ENCODE measurements at places on chromosomes 1 and 21.
A peak's percentile ranks its signal among the peaks of the same experiment; 100 is the strongest.

DNA sequence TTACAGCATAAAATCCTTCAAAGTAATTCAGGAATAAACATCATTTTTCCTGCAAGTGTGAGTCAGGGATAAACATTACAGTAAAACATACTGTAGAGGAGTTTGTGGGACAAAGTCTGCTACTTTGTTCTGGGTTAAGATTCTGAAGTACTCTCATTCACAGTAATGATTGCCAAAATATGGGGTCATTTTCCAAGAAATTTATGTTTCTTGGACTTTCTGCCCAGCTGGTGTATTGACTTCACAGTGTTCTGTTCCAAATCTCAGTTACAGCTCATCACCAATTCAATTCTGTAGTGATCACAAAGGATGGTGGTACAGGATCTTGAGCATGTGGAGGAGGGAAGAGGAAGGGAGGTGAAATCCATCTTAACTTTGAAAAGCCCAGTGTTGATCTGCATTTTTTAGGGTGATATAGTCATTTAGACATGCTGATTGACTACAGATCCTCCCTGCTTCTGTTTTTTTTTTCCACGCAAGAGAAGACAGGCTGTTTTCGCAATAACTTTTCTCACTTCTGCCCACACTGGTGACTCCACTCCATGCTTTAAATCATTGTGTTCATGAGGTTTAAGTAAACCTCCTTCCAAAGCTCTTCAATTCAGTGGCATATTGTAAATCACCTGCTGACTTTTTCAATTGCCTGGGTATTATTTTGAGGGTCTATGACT lies 60.4 kb upstream of the C1orf53 start:
- no peak for DNase-seq

DNA sequence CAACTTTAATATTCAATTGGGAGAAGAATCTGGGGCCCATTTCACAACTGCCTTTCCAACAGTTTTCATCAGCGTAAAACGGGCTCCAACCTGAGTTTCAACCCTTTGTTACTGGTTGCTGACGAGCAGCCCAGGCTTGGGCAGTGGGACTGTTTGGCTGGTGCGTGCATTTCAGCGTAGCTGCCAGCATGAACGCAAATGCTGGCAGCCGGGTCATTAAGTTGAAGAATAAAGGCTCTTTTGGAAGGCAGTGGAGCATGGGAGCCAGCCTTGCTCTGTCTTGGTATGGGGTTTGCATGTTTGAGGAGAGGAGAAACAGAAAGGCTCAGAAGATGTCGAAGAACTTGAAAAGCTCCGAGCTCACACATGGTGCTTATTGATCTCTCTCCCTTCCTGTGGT lies 40.7 kb downstream of the WDR3 start:
- no peak for DNase-seq

DNA sequence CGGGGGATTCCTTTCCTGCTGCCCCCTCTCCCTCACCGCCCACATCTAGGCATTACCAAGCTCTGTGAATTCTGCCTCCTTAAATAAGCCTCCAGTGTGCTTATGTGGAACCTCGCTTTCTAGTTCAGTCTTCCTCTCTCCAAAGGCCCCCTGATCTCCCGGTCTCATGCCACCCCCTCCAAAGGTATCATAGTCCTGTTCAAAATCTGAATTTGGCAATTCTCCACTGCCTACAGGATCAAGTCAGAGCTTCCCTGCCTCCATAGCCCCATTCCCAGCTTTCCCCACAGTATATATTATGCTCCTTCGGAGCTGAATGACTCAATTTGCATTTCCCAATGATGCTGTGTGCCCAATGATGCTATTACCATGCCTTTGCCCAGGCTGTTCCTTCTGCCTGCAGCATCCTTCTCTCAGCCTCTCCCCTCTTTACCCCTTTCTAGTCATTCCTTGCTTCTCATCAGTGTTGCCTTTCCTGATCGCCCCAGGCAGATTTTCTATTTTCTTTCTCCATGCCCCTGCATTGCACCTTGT lies 1.7 kb downstream of the AZIN2 start:
- no peak for DNase-seq

- DNase-seq = peak; percentile 35
Observed at GRCh38 chr1:110412576-110412975, 5.1 kb upstream of the LAMTOR5 start.

- DNase-seq = no peak
Observed at GRCh38 chr1:44512313-44512885, 107.3 kb downstream of the RNF220 start.

DNA sequence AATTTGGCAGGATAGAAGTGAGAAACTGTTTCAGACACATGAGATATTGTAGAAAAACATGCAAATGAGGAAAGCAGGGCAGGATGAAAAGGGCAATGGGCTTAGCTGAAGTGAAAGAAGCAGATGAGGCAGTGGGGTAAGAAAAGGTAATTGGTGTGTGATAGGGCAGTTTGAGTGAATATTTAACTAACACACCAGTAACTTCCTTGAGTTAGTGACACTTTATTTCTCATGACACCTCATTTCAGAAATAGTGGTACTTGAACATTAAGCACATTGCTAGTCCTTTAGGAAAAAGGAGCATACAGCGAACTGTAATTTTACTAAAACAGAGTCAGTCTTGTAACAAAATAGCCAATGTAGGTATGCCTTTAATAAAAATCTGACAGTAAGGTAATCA lies 415.0 kb downstream of the DPYD start:
- DNase-seq = no peak

- no peak for DNase-seq
Observed at GRCh38 chr1:58363585-58363984, 182.9 kb downstream of the OMA1 start.

DNA sequence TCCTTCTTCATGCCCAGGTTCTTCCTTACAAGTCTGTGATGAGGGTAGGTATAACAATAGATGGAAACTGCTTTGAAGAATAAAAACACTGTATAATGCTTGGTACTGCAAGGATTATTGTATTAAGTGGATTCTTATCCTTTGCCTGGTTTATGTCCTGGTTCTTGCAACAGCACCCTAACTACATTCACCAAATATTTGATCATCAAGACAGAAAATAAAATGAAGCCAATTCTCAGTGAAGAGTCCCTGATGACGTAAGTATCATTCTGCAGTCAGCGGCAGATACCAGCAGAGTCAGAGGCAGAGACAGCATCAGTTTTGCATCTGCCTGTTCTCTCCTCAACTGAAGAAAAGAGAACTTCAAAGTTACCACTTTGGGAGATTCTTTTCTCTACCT lies 19.7 kb downstream of the ARHGEF11 start:
- no peak for DNase-seq

- no peak for DNase-seq
Observed at GRCh38 chr1:28537457-28538199, 15.3 kb upstream of the TRNAU1AP start.

DNA sequence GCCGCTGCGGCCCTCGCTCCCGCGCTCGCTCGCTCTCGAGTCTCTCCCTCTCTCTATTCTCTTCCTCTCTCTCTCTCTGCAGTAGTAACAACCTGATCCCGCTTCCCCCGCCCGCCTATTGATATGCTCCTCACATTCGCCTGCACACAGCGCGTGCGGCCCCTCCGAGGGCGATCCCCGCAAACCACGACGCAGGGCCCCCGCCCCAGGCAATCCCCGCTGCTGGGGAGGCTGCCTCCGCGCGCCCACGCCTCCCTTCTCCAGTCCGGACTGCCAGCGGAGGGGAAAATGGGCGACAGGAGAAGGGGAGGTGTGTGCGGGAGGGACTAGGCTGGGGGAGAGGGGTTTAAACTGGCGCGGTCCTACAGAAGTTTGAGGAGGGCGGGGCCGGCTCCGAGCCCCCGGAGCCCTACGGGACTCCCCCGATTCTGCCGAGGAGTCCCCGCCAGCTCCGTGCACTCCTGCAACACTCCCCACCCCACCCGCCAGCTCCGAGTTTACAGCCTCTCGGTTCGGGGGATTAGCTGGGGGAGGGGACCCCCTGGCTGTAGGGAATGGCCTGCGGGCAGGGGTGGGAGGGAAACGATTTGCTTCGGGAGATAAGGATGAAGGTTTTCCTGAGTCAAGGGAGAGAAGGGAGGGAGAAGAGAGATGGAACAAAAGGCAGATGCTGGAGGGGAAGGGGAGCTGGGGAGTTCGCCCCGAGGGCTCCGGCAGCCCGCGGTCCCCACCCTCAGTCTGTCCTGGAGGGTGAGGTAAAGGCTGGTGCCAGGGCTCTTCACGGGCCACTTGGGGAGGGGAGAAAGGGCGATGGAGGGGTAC lies 66.6 kb downstream of the SYT2 start:
- no peak for DNase-seq

- DNase-seq = no peak
Observed at GRCh38 chr1:23634840-23635651, 56.6 kb upstream of the RPL11 start.

GRCh38 chr1:183173828-183174227 lies 12.2 kb upstream of the LAMC2 start:
- DNase-seq = no peak

- DNase-seq = no peak
Observed at GRCh38 chr1:58497499-58497898, 49.0 kb downstream of the OMA1 start.

DNA sequence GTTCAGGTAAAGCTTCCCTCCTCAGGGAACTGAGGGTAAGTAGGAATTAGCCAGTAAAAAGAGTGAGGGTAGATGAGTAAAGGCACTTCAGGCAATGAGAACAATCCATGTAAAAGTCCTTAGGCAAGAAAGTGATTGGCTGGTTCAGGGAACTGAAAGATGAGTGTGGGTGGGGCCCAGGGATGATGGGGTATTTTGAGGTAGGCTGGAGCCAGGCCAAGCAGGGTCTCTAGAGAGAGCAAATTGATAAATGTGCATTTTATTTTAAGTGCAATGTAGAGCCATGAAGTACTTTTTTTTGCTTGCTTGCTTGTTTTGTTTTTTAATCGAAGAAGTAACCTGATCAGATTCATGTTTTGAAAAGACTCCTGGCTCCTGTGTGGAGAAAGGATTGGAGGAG lies 26.5 kb downstream of the OSBPL9 start:
- DNase-seq = no peak

DNA sequence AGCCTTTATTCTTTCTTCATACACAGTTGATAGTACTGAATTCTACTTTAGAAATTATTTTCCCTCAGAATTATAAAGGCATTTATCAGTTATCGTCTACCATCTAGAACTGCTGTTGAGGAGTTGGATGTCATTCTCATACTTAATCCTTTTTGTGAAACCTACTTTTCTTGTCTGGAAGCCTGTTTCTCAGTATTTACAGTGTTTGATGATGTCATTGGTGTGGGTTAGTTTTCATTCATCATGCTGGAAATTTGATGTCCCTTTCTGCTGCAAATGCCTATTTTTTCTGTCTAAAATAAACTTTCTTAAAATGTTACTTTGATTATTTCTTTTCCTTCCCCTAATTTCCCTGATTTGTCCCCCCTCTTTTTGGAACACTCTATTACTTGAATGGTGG lies 22.8 kb upstream of the ZNF281 start:
- no peak for DNase-seq

DNA sequence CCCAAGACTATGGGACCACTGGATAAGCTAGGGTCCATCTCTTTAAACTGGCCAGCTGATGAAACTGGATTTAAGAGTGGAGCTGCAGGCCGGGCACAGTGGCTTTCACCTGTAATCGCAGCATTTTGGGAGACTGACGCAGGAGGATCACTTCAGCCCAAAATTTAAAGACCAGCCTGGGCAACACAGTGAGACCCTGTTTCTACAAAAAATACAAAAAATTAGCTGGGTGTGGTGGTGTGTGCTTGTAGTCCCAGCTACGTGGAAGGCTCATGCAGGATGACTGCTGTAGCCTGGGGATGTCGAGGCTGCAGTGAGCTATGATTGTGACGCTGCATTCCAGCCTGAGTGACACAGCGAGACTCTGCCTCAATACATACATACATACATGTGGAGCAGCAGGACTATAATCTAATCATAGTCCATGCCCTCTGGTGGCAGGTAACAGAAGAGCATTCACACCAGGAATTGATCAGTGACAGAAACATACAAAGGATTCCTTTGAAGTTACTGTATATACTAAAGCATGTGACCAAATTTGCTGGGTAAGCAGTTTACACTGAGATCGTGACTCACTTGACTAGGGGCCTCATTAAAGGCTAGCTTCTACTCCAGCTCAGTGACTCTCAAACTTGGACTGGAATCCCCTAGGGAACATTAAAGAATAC lies 101.5 kb upstream of the SLFNL1 start:
- DNase-seq = no peak

- no peak for DNase-seq
Observed at GRCh38 chr1:147611586-147611985, 58.7 kb downstream of the ACP6 start.

DNA sequence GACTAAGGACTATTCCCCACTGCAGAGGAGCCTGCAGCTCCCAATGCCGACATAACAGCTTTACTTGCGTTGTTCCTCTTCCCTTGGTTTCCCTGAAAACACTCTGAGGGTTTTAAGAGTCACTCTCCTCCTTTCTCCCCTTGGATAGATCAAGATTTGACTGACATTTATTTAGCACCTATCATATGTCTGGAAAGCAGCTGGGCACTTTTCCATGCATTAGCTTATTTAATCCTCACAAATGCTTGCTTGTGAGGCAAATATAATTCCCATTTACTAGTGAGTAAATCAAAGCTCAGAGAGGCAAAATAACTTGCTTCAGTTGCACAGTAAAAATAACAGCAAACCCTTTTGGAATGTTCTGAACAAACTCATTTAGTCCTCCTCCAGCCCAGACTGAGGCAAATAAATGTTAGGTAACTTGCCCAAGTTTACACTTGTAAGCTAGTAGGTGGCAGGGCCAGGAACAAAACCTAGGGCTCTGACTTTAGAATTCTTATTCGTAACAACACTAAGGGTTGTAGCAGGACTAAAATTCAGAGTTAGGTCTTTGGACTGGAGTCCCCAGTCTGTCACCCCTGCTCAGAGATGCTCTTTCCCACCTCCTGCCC lies 81.4 kb downstream of the KCND3 start:
- no peak for DNase-seq

DNA sequence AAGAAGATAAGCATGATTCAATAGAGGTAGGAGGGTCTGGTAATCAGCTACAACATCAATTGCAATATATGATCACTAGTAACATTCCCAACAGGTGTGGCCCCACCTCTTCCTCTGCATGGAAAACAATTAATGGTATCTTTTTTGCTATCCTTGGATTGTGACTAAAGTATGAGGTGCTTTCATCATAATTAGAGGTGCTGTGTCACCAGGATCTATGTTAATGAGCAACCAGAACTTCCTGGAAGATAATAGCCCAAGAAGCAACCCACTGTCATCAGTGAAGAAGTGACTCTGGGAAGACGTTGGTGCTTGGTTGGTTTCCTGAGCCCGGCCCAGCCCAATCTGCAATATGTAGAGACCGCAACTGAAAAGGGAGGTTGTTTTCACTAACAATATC lies 167.2 kb downstream of the SETD4 start:
- DNase-seq = no peak

- no peak for DNase-seq
Observed at GRCh38 chr1:21586846-21587601, 77.8 kb downstream of the ALPL start.

DNA sequence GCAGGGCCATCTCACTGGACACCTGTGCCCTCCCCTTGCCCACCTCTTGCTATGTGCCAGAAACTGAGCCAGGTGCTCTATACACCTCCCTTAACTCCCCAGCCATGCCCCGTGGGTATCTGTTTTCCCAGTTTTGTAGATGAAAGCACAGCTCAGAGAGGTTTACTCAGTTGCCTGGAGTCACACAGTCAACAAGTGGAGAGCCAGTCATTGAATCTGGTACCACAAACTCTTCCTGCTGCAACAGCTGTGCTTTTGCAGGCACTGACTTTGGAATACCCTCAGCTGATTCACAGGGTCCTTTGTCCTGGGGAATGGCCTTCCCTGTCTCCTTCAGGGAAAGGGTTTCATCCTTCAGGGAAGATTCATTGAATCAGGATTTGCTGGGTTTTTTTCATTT lies 22.1 kb downstream of the PAX7 start:
- no peak for DNase-seq

- DNase-seq = no peak
Observed at GRCh38 chr1:219144658-219145315, 28.9 kb upstream of the LYPLAL1 start.

Measured in stimulated activated CD4-positive, alpha-beta T cell treated with anti-CD3 and anti-CD28 coated beads, Interleukin-12 subunit alpha, Interleukin-12 subunit beta, amount 100 ng/mL, for 24 hours (primary cell).